ENCODE measurements at places on chromosomes 2 and 18.

DNA sequence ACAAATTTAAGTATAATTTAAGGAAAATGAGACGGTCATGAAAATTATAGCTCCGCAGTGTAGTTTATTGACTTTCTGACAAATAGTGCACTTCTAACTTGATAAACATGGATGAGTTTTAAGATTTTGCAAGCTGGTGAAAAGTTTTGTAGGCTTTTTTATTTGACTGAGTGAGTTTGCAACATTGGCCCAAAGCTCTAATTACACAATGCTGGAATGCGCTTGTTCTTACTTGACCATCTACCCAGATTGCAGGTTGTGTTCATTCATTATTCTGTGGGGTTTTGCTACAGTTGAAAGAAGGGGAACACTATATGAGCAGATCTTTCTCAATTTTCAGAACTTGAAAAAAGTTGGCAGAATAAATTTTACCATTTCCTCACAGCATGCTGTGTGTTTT, 13.5 kb downstream of the SPOPL start:
- DNase-seq: no peak

DNA sequence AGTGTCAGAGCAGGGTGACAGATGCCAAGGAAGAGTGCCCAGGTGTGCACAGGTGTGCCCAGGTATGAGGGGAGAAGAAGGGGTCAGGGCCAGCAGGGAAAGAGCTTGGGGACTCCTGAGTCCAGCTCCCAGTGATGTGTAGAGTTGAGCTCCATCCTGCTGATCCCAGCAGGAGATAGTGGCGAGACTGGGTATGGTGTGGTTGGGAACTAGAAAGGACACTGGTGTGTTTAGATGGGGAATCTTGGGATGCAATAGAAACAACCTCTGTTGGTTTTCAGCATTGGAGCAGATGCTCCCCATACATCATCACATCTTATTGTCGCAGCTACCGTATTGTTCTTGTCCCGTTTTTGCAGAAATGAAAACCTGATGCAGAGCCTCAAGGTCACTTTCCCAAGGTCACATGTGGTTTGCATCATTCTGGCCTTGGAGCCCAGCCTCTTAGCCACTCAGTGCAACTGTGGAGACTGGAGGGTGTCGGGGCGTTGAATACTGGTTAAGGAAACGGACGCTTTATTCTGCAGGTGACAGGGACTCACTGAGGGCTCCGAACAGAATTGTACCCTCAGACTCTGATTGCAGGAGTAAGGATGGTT, 166.7 kb downstream of the AGAP1 start:
- no peak for DNase-seq

- no peak for DNase-seq
Observed at GRCh38 chr2:239612133-239612532, 211.3 kb upstream of the HDAC4 start.

GRCh38 chr18:8424917-8425725, 184.1 kb upstream of the RAB12 start:
- no peak for DNase-seq

DNA sequence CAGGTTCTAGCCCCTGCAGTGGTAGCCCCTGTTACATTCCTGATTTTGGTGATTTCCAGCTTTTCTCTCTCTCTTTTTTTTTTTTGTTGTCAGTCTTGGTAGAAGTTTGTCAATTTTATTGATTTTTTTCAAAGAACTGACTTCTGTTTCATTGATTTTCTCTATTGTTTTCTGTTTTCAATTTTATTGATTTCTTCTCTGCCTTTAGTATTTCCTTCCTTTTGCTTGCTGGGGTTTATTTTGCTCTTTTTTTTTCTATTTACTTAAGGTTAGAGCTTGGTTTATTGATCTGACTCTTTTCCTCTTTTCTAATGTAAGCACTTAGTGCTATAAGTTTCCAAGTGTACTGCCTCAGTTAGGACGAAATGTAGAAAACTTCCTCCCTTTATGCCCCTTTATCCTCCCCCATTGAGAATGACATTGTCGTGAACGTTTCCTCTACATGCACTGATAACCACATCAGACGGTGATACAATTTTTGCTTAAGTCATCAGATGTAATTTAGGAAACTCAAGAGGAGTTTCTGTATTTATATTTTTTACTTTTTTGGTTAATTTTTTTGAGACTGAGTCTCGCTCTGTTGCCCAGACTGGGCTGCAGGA, 81.1 kb upstream of the HS6ST1 start:
- DNase-seq: no peak

GRCh38 chr2:25341753-25342371, at the start of gene DNMT3A:
TSS of gene DNMT3A (minus strand) at chr2:25341925. CDS start at chr2:25313984, 27,941 bp downstream.
- peak; percentile 69 for DNase-seq

DNA sequence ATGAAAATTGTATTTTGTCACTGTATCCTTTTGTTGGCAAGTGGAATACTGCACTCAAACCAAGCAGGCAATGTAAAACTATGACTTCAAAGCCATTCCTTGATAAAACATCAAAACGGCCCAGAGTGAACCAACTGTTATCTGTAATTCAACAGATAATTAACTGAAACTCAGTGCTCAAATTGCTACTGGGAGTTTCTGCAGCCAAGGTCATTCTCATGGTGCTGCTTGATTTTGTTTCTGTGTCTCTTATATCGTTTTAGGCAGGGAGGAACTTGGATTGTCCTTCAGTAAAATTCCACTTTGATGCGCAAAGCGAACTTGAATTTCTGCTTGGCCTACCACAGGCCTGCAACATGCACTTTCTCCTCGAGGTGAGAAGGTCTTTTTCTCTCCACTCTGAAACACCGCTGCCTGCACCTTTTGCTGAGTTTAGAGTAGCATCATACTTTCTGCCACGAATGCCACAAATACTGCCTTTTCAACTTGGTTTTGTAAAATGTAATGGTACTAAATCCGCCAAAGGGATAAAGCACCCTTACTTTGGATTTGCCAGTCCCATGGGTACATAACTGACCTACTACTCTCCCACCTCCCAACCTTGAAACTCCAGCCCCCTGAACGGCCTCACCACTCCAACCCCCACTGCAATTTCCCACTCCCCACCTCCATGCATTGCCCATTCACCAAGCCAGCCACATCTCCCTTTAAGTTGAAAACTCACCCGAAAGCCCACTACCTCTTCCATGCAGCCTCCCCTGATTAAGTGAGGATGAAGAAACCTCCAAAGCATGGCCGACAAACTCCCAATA, 204.7 kb downstream of the TGIF1 start:
- no peak for DNase-seq

DNA sequence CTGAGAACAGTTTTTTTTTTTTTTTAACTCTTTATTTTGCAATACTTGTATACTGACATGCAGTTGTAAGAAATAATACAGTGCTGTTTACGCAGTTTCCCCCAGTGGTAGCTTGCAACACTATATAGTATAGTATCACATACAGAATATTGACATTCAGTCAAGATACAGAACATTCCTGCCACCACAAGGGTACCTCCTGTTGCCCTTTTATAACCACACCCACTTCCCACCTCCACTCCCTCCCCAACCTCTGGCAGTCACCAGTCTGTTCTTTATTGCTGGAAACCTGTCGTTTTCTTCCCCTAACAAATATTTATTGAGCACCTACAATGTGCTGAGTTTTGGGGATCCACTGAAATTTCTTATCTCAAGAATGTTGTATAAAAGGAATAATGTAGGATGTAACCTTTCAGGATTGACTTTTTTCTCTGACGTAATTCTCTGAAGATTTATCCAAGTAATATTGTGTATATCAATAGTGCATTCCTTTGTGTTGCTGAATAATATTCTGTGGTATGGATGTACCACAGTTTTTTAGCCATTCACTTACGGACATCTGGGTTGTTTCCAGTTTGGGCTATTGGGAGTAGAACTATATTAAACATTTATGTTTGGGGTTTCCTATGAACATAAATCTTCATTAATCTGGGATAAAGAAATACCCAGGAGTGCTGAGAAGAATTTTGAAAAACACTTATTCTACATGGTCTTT, 51.4 kb upstream of the EML6 start:
- no peak for DNase-seq

DNA sequence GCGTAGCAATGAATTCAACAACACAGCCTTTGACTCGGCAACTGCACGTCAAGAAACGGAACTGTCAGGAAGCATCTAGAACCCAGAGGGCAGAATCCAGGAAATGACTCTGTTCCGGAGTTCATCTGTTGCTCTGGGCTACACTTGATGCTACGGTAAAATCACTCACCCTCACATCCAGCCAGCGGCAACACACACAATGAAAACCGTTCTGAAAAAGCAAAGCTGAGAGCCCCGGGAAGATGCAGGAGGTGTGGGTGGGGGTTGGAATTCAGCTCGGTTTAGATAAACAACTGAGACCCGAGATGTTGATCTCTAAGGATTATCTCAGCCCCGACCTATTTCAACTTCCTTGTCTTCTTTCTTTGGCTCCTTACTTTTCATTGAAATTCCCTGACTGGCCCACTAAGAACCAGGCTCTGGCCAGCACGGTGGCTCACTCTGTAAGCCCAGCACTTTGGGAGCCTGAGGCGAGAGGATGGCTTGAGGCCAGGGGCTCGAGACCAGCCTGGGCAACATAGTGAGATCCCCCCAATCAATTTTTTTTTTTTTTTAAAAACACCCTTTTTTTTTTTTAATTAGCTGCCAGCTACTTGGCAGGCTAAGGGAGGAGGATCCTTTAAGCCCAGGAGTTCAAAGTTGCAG, 13.3 kb upstream of the RAB17 start:
- DNase-seq: no peak

- no peak for DNase-seq
Observed at GRCh38 chr2:57880967-57881366, 165.6 kb upstream of the VRK2 start.

DNA sequence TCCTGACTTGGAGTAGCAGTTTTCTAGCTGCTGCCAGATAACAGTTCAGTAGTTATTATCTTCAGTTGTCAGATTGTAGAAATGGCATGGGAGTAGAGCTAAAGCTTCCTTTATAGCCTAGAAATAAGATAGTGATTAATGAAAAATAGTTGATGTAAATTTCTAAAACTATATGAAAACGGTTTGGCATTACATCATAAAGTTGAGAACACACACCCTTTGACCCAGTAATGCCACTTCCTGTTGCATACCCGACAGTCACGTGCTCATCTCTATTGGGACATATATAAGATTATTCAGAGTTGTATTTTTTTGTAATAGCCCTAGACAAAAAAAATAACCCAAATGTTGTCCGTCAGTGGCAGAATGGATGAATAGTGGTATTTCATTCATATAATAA, 39.4 kb upstream of the ASB1 start:
- DNase-seq: no peak

- no peak for DNase-seq
Observed at GRCh38 chr2:239182981-239183791, 217.6 kb downstream of the HDAC4 start.

DNA sequence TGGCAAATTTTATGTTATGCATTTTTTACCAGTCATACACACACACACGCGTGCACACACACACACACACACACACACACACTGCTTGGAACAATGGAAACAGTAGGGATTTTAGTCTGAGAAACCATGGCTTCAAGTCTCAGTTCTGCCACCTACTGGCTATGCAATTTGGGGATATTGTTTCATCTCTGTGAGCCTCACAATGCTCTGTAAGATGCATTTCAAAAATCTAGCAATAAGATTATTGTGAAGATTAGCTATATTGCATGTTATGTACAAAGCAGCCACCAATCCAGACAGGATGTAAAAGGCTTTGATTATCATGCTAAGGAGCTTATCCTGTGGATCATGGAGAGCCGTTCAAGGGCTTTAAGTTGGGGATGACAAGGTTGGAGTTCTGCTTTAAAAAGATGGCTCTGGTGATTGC, 401.4 kb downstream of the NBAS start:
- peak; percentile 83 for DNase-seq

- no peak for DNase-seq
Observed at GRCh38 chr2:183186296-183186695, 62.1 kb downstream of the NUP35 start.

DNA sequence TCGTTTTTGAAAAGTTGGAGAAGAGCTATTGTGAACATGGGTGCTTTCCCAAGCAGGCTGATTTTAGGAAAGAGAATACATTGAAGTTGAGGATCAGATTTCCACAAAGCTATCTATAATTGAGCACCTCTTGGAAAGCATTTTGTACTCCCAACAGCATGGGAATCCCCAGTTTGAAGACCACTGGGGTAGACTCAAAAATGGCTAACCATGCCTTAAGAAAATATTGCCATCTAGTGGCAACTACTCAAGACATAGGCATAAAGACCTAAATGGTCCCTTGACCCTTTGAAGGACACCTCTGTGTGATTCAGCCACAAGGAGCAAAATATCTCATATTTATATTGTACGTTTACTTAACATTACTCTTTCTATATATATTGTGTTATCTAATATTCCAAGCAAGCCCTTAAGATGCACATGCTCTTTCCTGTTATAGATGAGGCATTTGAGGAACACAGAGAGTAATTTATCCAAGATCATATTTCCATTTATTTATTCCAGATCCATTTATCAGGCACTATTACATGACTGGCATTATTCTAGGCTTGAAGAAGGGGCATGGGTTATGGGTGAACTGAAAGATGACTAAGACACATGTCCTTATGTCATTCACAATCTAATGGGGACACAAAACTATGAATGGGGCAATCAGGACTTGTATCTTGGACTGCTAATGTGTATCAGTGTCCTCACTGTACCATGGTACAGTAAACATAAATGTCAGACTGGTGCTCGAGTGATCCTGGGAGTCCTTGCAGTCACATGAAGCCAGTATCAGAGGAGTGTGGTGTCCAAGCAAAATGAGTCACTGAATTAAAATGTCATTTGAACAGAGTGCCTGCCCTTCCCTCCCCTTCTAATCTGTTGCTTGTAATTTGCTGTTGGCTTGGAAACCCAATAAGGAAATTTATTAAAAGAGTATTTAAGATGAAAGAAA, 121.0 kb upstream of the XPO1 start:
- peak; percentile 85 for DNase-seq

DNA sequence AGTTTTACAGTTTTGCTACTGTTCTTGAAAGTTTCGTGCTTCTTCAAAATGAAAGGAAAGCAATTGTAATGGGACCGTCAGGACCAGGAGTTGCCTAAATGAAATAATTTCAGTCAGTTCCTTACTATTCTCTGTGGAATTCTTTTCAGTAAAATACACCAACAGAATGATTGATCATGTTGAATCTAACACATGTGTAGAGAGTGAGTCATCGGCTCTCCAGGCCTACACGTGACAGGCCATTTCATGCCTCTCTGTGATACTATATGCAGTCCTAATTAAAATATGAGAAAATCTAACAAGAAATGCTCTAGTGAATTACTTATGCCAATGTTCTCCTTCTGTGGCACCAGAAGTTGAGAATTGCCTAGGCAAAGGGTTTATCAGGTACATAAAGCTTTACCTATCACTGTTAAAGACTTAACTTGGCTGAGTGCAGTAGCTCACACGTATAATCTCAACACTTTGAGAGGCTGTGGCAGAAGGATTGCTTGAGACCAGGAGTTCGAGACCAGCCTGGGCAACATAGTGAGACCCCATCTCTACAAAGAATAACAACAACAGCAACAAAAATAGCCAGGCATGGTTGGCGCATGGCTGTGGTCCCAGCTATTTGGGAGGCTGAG, 199.4 kb downstream of the LRRTM1 start:
- no peak for DNase-seq

GRCh38 chr2:99977966-99978365, 164.4 kb downstream of the AFF3 start:
- DNase-seq: no peak
